Activated T-helper 1 cell treated with anti-CD3 and anti-CD28 coated beads, Interleukin-2, amount 50 U/mL, for 16 hours (primary cell): ENCODE measurements at places on chromosomes 4 and X.

GRCh38 chr4:87076690-87077358 lies 142.0 kb downstream of the AFF1 start:
- DNase-seq: no peak

DNA sequence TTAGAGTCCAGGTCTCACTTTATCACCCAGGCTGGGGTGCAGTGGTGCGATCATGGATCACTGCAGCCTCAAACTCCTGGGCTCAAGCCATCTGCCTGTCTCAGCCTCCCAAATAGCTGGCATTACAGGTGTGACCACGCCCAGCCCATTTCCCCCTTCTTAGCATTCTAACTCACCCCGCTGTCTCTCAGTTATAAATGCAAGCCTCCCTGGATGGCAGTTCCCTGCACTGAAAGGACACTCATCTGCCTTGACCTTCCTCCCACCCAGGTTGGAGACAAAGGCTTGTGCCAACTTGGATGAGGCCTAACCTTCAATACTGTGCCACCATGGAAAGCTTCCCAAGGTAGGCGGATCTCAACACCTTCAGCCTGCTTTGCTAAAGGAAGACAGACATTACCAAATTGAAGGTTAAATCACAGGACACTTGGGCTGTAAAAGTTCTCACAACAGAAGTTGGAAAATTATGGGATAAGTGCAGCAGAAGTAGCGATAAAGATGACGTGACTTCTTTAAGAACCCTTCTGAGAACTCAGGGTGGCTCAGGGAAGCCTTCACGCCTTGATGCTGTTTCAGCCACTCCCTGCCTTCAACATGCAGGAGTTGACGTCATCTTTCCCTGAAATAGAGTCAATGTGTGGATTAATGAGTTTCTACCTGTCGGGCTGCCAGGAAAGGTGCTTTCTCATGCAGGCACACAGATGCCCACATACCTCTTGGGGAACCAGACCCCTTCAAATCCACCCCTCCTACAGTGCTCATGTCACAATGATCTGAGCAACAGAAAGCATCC lies 10.6 kb upstream of the GPM6B start:
- DNase-seq: no peak

- no peak for DNase-seq
Observed at GRCh38 chr4:102169345-102169744, 175.9 kb downstream of the SLC39A8 start.

- DNase-seq: no peak
Observed at GRCh38 chr4:10808591-10808990, 124.0 kb upstream of the CLNK start.

GRCh38 chr4:40223343-40223742 lies 26.5 kb downstream of the RHOH start:
- no peak for DNase-seq
